ENCODE measurements at places on chromosomes 7 and 10.
A peak's percentile ranks its signal among the peaks of the same experiment; 100 is the strongest.

DNA sequence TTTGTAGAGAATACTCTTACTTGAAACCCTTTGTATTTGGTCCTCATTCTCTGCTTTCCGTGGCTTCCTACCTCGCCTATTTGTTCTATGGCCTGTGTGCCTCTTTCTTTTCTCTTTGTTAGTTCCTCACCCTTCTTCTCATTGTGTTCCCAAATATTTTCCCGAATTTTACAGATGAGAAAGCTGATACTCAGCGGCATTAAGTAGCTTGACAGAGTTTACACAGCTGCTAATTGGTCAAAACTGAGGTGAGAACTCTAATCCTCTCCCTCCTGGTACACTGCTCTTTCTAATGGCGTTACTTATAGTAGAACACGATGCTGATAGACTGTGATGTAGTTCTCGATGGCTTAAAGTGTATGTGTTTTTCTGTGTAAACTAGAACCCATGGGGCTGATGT, 80.7 kb upstream of the HDAC9 start:
- peak; percentile 64 for DNase-seq

GRCh38 chr10:29681676-29682448, 47.1 kb upstream of the SVIL start:
- DNase-seq = no peak

- DNase-seq = no peak
Measured at GRCh38 chr7:13538669-13539068, 450.8 kb downstream of the ETV1 start.

DNA sequence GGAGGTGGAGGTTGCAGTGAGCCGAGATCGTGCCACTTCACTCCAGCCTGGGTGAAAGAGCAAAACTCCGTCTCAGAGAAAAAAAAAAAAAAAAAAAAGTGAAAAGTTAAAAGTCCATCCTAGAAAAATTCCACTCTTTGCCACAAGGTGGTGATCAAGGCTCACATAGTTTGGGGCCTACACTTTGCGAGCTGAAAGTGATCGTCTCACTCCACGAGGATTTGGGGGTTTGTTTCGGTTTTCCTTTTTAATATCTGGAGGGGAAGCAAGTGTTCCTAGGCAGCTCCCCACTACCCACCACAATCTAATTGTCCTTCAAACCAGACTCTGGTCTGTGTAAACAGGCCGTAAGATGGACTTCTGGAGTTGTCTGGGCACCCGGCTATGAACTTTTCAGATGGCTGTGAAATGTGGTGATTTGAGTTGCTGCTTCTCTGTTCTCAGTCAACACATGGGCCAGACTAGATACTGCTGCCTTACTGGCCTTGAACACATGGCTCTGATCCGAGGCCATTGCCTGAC, 27.1 kb downstream of the PRLHR start:
- peak; percentile 56 for DNase-seq

- DNase-seq = no peak
Measured at GRCh38 chr7:42020061-42020460, 216.9 kb downstream of the GLI3 start.

DNA sequence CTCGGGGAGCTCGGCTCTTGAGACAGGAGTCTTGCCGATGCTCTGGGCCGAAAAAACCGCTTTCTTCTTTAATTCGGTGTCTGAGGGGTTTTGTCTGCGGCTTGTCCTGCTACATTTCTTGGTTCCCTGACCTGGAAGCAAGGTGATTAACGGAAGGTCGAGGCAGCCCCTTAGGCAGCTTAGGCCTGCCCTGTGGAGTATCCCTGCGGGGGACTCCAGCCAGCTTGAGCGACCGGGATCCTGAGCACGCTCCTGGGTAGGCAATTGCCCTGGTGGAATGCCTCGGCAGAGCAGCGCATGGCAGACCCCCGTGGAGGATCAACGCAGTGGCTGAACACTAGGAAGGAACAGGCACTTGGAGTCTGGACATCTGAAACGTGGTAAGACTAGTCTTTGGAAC, 30.5 kb upstream of the GHITM start:
- no peak for DNase-seq

DNA sequence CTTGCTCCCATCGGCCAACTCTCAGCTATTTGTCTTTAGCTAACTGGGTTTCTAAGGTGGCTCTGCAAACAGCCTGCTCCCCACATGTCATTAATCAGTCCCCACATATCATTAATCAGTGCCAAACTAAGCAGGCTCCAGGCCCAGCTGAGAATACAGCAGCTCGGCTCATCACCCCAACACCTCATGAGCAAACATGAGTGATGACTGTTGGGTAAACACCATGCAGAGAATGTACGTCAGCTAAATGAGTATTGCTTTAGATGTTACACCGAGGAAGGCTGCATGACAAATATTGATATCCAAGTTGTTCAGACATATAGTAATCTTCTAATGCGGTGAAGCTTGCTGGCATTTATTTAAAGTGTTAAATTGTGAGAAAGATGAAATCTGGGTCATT, 187.5 kb upstream of the AOAH start:
- peak; percentile 90 for DNase-seq

GRCh38 chr10:10644676-10645385, 372.8 kb upstream of the CELF2 start:
- no peak for DNase-seq

DNA sequence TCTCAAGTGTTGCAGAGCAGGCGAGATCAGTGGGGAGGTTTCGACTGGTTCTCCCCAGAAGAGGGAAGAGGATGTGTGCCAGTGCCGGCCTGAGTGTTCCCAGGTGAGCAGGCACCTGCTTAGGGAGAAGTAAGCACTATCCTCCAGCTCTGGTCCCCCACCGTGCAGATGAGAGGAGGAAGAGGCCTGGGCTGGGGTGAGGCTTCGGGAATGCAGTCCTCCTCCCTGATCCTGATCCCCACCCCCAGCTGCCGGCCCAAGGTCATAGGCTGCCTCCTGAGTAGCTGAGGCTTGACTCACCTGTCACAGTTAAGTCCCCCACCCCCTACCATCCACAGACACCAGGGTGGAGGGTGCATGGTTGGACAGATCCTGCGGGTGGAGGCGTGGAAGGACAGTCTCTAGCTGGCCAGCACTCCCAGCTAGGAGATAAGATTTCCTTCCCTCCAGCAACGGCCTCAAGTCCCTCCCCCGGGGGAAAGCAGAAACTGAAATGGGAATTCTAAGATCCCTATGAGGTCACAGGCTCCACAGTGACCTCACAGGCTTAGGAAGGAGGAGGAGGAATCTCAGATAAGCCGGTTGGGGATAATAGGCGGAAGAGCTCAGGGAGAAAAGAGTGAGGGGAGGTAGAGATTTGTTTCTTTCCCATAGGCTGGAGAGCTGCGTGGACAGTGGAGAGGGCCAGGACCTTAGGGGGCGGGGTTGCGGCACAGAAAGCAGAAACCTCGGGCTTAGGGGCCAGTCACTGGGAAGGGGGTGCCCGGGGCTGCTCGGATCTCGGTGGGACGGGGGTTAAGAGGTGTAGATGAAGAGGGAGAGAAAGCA, 1.0 kb downstream of the LRCH4 start:
- peak; percentile 27 for DNase-seq

GRCh38 chr7:95899919-95900513, 127.7 kb downstream of the DYNC1I1 start:
- no peak for DNase-seq

DNA sequence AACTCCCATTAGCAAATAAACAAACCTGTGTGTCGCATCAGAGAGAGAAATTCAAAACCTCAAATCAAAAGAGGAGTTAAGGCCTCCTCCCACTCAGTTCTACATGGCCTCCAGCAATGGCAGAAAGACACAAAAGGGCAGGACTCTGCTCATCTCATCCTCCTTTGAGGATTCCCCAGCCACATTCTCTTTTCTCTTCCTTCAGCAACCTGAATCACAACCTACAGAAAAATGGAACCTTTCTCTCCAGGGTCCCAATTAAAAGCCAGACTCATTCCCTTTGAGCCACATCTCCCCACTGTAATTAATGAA, 7.9 kb downstream of the OSBPL3 start:
- peak; percentile 14 for DNase-seq

DNA sequence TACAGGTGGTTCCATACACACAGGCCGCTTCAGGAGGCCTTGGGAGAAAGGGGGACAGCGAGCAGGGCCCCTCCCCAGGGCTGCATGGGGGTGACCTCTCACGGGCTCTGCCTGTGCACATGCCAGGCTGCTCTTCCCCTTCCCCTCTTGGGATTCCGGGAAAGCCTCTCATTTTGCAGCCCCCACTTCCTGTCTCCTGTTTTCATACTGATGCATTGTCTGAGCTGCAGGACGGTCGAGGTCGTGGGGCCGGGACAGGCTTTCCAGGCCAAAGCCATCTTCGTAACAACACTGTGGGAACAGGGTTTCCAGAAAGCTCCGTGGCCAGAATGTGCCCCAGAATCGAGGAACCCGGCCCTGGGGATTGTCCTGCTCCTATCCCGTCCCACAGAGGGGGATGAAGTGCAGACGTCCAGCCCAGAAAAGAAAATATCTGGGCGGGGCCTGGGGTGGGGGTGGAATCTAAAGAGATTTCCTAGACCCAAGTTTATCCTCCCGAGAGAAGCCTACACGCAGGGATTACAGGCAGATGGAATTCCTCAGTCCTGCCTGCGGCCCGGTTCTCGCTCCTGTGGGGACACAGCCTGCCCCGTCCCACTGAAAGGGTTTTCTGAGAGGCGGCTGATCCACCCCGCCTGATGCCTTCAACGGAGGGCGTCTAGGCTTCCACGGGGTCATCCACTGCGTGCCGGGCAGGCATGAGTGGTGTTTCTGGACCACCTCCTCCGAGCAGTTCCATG, 29.5 kb upstream of the DNAAF5 start:
- no peak for DNase-seq

DNA sequence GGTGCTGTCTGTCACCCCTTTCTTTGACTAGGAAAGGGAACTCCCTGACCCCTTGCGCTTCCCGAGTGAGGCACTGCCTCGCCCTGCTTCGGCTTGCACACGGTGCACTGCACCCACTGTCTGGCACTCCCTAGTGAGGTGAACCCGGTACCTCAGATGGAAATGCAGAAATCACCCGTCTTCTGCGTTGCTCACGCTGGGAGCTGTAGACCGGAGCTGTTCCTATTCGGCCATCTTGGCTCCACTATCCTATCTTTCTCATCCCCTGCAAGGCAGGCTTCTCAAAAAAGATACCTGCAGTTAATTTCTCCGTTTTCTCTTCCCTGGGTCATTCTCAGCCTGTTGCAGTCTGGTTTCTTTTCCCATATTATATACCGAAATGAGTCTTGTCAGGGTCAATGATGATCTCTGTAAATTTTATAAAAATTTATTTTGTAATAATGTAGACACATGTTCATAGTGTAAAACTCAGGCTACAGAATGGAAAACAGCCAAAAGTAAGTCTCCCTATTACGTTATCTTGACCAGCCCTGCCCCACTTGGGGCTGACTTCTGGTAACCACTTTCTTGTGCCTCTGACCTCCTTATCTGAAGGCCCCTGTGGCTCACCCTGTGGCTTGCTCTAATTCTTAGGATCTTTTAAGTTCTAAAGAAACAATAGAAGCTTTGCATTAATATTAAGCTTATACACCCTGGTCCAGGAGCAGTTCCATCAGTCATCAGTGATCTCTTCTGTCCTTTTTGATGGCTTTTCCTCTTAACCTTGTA, 20.7 kb downstream of the BLVRA start:
- DNase-seq = no peak

DNA sequence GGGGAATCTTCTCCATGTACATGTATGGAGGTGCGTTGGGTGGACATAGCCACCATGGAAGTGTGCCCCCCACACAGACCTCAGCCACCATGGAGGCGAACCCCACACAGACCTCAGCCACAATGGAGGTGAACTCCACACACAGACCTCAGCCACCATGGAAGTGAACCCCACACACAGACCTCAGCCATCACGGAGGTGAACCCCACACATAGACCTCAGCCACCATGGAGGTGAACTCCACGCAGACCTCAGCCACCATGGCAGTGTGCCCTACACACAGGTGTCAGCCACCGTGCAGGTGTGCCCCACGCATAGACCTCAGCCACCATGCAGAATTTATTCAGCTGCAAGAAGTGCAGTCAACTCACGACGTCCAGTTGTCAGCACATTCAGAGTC, 339.7 kb downstream of the ACTR3B start:
- no peak for DNase-seq

- DNase-seq = no peak
Measured at GRCh38 chr10:3485057-3485686, 299.8 kb downstream of the KLF6 start.

GRCh38 chr10:17981766-17982380, 30.2 kb downstream of the SLC39A12 start:
- DNase-seq = no peak

GRCh38 chr7:150325110-150325611, 1.8 kb upstream of the ACTR3C start:
- no peak for DNase-seq

- DNase-seq = no peak
Measured at GRCh38 chr7:12052211-12052610, 158.9 kb upstream of the TMEM106B start.

- DNase-seq = no peak
Measured at GRCh38 chr10:48568546-48568945, 36.3 kb downstream of the ARHGAP22 start.

DNA sequence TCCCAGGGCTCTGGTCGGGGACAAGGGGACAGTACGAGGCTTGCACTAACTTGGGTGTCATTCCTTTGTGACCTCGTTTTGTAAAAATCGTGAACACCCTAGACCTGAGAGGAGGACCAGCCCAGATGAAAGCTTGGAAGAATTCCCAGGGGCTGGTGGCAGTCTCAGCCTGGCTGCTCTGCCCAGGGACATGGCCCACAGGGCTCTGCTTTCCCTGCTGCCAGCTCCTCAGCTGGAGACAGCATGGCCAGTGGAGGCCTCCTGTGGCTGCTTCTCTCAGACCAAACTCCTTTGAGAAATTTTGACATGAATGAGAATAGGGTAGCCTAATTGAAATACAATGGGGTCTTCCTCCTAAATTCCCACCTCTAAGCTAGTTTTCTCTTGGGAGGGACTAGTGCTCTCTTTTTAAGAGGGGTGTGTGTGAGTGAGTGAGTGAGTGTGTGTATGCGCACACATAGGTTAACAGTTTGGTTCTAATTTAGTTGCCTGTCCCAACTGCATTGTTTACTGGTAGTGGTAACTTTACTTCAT, 140.3 kb upstream of the EFCAB10 start:
- no peak for DNase-seq

GRCh38 chr10:78305311-78305710, 271.6 kb downstream of the RPS24 start:
- no peak for DNase-seq

DNA sequence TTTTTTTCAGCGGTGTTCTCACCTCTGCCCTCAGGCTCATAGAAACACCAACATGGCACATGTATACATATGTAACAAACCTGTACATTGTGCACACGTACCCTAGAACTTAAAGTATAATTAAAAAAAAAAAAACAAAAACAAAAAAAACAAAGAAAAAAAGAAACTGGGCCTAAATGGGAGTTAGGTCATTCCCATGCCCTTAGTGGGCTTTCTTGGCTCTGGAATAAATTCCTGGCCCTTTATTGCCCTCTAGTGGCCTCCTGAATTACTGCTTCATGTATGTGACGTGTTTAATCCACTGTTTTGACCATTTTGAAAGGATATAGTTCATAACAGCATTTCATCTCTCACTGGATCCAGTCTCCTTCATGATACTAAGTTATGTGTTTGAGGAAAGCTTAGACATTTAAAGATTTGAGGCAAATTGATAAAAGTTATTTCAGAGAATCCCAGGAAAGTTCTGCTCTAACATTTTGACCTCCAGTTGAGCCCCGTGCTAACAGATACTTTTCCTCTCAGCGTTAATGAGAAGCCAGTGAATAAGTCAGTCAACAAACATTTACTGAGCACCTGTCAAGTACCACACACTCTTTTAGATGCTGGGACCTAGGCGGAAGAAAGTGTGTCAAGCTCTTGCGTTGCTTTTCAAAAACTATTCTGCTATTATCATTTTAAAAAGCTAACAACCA, 54.7 kb upstream of the SYPL1 start:
- peak; percentile 83 for DNase-seq

All from NCI-H69 (cell line).